ENCODE measurements at places on chromosomes 2 and 18.

DNA sequence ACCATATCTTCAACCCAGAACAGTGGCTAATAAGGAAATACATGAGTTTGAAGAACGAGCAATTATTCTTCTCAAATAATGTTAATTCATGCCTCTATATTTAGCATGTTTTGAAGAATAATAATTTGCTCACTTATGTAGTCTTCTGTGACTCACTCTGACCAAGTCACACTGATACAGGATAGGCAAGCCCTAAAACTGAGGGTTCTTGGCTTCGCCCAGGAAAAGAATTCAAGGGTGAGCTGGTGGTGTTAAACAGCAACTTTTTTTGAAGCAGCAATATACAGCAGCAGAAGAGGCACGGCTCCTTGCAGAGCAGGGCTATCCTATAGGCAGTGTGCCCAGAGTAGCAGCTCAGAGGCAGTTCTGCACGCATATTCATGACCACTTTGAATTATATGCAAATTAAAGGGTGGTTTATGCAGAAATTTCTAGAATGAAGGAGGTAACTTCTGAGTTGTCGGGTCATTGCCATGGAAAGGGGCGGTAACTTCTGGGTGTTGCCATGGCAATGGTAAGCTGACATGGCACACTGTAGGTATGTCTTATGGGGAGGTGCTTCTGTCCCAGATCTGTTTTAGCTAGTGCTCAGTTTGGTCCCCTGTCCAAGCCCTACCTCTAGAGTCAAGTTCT lies 200.6 kb downstream of the RND3 start:
- DNase-seq: no peak

DNA sequence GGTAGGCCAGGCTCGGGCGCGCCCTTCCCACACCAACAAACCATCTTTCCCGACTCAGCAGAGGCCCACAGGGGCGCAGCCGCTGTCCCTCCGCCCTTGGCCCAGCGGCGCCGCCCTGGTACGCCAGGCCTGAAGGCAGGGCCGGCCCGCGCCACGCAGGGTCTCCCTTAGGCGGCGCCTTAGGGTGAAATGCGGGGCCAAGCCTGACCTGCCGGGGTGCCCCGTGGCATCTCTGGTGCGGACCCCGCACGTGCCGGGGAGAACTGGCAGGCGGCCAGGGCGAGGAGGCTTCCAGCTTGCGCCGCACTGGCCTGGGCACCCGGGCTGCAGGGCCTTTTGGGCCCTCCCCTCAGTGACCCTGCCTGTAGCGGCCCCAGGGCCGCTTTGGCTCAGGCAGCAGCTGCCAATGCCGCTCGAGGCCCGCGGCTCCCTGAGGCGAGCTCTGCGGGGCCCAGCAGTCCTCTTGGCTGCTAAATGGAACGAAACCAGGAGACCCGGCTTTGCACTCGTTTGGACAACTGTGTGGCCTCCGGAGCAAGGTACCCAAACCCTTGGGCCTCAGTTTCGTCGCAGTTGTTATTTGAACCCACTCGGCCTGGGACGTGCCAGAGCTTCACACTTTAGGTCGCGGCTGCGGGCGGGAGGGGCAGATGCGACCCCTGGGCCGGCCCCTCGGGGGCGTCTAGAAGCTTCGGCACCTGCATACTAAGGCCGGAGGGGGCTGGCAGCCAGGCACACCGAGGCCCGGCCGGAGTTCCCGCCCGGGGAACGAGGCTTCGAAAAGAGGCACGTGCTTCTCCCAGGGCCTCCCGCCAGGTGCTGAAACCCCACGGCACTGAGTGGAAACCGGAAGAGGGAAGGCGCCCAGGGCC lies 8.5 kb downstream of the OTX1 start:
- DNase-seq: no peak

DNA sequence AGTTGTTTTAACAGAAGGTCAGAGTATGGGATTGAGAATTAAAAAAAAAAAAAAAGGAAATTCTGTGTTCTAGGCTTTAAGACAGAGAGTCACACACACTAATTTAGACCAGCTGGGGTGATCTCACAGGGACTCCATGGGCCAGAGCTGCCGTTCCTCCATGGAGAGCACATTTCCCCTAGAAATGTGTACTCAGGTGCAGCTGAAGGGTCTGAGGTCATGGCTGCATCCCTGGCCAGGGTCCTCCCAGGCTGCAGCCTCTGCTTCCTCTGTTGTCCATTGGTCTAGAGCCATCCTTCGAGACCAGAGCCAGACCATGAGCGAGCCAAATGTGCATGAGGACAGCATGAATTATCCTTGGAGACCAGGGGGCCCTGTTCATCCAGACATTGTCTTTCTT lies 190.1 kb upstream of the TNP1 start:
- DNase-seq: no peak

- DNase-seq: no peak
Observed at GRCh38 chr18:50970006-50970405, 2.2 kb downstream of the ELAC1 start.

DNA sequence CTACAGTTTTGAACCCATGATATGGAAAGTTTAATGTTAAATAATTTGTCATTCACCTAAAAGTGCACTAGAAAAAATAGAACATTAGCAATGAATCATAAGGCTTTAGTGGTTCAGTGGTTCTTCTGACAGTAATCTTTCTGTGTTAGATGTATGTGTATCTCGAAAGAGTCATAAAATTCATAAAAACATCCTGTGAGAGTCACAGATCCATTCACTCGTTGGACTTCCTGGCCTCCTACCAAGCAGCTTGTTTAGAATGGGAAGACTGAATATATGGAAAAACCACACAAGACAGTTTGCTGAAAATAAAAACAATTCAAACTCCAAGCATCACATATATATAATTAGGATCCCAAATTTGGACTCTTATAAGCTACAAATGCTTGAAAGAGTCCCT lies 34.8 kb downstream of the ADNP2 start:
- no peak for DNase-seq
